Upper lobe of left lung (tissue), 6 donors: ENCODE measurements at places on chromosomes 12 and 14. TPM values are rescaled to one million over a fixed set of nuclear protein-coding genes. Genes with fewer than 3 reads are reported as not detected.

- no peak for DNase-seq
Measured at GRCh38 chr12:32104572-32105355, 1.9 kb upstream of the BICD1 start.

DNA sequence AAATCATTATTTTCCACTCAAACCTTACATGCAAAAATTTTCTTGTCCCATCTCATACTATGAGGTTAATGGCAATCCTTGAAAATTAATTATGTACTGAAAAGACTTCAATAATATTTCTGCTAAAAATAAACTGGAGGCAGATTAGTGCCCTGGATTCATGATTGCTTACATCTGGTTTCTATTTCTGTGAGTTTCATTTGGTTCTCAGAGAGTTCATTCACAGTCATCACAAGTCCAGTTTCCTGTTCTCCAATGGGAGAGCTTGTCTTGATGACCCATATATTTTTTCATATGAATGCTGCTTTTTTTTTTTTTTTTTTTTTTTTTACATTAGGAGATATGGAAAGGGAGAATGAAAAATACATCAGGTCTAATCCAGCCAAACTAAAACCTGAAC is 6.6 kb upstream of the PTHLH start:
- DNase-seq, result no peak

GRCh38 chr14:29724991-29725390 is 202.7 kb downstream of the PRKD1 start:
- DNase-seq, result peak; percentile 24

DNA sequence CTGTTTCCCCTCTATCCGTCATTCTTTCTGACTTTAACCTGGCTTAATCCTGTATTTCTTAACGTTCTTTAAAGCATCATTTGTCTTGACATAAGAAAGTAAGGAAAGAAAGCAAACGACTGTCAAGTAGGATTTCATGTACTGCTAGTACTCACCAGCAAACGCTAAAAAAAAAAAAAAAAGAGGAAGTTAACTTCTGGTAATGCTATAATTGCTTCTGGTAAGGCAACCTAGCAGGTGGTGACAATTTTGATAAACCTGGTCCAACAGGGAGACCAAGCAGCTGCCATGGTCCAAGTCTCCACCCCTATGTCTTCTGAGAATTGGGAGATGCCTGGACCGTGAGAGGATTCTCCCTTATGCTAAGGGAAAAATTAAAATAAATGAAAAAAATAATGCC is 306.6 kb downstream of the DAD1 start:
- DNase-seq, result no peak

DNA sequence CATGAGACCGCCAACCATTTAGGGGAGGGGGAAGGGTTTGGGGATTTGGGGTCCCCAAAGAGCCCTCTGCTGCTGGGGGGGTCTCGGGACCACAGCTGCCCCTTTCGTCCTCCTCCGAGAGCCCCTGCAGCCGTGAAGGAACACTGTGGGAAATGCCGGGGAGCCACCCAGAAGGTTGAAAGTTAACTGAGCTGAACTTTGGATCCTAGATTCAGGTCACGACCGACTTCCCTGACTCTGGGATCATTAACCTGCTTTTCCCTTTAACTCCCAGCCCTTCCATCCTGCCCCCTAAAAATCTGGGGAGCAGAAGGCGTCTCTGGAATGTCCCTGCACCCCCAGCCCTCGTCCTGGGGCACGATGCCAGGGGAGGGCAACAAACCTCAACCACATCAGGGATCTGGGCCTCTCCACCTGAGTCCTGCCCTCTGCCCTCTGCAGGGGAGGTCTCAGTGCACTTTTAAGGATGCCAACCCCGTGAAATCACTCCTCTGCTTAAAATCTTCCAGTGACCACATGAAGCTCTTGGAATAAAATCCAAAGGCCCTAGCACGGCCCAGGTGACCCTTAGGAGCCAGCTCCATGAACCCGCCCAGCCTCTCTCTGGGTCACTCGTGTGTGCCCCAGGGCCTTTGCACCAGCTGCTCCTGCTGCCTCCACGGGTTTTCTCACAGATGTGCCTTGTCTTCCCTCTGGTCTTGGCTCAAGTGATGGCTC is 95.0 kb downstream of the RFLNA start:
- DNase-seq, result no peak

- DNase-seq, result no peak
Measured at GRCh38 chr14:22095860-22096513, 422.4 kb upstream of the OR4E1 start.

DNA sequence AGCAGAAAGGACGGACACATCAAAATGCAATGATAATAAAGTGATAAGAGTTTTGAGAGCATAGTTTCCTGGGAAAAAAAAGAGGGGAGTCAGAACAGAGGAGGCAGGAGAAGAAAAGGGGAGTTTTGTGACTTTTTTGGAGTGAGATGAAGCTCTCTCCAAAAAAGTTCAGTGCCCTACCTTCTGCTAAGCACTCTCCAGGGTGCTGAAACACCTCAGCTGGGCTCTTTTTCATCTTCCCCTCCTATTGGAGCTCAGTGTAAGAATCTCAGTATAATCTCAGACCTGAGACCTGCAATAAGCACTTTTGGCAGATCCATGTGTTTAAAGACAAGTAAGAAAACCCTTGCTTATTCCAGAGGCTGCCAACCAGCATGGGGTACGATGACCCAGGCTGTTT is 58.9 kb upstream of the SRRM4 start:
- DNase-seq, result no peak

FOXG1 gene
- total RNA-seq, result not detected

EPS8 gene
- total RNA-seq, result 68.0 TPM
